ENCODE measurements at places on chromosomes 1 and 21.

- DNase-seq: no peak
Observed at GRCh38 chr1:176193023-176193422, 14.1 kb downstream of the COP1 start.

- DNase-seq: no peak
Observed at GRCh38 chr21:39616211-39616772, 3.6 kb downstream of the B3GALT5 start.

- no peak for DNase-seq
Observed at GRCh38 chr1:61403679-61404596, 321.0 kb downstream of the TM2D1 start.

- DNase-seq: no peak
Observed at GRCh38 chr1:193308438-193308837, 122.0 kb upstream of the B3GALT2 start.

DNA sequence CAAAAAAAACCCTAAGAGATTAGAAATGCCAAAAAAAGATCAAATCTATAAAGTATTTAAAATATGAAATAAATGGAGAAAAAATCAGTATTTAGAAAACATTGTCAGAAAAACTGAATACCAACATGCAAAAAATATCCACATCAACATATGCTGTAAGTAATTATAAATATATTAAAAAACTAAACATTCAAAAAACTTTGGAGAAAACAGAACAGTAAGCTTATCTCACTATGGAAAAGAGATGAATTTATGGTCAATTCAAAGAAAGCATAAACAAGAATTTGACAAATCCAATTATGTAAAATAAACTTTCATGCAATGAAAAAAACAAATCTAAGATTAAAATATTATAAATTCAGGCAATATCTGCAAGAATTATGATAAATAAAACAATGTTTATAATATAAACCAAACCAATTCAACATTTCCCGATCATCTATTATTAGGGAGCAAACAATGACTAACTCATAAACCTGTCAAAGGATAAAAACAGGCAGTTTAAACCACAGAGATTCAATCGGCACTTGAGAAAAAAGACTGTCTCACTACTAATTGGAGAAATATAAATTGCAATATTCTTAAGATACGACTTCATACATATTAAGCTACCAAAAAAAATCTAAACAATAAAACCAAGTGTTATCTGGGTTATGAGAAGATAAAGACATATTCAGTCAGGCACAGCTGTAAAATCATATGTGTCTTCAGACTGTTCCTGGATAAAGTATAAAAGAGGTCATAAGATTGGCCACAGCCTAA is 21.8 kb downstream of the EYA3 start:
- DNase-seq: no peak

DNA sequence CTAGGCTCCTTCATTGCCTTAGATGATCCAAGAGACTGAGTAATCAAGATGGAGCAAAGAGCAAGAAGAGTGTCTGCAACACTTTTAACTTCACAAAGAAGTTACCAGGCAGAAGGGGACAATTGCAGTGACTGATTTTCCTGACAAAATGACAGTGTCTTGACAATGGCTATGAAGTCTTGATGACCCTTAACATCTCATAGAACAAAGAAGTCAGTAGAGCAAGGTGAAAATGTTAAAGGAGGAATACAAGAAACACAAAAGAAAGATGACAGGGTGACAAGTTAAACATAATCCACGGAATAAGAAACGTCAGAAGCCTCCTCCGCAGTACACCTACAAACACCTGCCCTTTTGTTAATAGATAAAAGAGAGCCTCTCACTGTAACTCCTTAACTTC is 15.1 kb upstream of the VCAM1 start:
- DNase-seq: no peak

GRCh38 chr1:50750021-50750619 is 209.9 kb downstream of the FAF1 start:
- DNase-seq: no peak

DNA sequence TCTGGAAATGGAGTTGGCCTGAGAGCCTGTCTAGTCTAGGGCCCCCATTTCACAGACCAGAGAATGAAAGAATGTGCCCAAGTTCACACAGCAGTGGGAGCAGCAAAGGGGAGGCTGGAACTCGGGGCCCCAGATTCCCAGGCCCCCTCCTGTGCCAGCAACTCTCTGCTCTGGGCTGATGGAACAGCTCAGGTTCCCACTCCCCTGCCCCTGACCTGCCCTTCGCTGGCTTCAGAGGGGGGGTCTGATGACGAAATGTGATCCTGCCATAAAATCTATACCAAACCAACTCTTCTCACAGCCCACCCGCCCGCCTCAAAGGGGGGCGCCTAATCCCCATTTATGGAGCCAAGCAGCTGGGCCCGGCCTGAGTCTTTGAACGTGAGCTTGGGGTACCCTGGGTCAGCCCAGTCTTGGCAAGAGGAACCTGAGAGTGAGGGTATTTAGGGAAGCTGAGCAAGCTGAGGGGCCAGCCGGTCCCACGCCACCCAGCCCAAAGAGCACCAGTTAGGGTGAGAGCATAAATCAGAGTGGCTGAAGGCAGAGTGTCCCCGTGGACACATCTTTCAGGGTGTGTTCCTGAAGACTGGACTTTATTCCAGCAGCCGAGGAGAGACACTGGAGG is 65.0 kb downstream of the FOXD2 start:
- DNase-seq: no peak

- DNase-seq: no peak
Observed at GRCh38 chr21:44724196-44724595, 12.8 kb upstream of the TSPEAR start.

DNA sequence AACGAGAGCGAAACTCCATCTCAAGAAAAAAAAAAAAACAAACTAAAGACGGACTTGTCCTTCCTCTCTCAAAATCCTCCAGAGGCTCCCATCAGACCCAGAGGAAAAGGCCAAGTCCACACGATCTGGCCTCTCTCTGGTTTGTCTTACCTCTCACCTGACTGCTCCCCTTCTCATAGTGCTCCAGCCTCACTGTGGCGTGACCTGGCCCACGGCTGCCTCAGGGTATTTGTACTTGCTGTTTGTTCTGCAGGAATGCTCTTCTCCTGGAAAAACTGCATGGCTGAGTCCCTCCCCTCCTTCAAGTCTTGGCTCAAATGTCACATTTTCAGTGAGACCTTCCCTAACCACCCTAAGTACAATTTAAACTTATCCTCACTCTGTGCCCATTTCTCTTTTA is 8.0 kb upstream of the BRWD1 start:
- DNase-seq: no peak

GRCh38 chr1:181554465-181554864 is 71.1 kb downstream of the CACNA1E start:
- no peak for DNase-seq

DNA sequence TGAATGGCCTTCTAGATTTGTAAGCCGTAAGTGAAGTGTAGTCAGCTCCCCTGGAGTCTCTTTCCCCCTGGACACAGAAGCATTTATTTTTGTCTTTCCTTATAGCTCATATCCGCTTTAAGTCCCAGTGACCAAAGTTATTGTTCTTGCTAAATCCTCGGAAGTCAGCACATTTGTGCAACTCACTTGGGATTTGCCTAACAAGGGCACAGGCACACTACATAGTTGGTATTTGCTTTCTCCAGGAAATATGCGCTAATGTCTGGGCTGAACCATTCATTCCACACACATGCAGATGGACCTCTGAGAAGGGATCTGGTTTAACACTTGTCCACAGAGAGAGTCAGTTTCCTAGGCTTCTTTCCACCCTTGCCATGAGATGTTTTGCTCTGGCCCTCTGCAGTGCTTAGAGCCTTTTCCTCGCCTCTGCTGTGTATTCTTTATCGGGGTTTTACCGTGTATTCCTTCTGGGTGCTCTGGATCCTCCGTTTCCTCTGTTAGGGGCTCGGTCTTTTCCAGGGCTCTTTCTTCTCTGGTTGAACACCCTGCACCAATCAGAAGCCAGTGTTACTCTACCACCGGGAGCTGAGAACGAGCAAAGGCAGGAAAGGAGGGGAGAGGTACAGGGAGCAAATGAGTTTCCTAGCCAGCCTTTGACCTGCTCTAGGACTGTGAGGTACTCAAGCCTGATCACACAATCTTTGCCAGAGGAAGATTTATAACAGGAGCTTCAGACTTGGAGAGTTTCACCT is 72.4 kb downstream of the ABCA4 start:
- peak; percentile 72 for DNase-seq
